ENCODE measurements at places on chromosomes 11 and 22.

DNA sequence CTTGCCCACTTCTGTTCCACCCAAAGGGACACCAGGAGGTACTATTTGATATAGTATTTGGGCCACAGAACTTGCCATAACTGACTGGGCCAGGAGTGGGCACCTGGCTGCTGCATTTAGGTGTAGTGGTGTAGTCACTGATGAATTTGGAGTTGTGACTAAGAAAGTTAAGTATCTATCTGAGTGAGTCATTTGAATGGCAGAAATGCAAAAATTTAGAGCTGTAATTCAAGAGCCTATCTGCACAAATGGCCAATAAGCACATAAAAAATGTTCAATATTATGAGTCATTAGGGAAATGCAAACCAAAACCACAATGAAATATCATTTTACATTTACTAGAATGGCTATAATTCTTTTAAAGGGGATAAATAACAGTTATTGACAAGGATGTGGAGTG, 14.7 kb downstream of the GLYATL2 start:
- no peak for DNase-seq

- no peak for DNase-seq
Measured at GRCh38 chr11:38510041-38510440, 1912.0 kb upstream of the RAG2 start.

- DNase-seq: no peak
Measured at GRCh38 chr11:64084951-64085710, 49.4 kb downstream of the FLRT1 start.

DNA sequence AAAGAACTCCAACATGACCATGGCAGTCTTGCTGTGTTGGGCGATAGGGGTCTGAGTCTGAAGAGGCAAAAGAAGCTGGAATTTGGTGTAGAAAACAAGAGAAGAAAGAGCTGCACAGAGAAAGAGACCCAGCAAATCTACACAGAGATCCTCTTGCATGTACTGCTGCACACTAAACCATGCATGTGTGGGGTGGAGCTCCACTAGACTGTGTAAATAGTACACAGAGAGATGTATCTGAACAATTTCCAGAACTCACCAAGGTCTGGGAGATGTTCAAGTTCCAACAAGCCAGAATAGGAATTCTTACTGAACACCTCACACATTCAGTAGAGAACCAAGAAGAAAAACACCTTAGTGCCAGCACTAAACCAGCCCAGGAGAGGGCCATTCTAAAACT, 42.3 kb downstream of the CSF2RB start:
- no peak for DNase-seq

- no peak for DNase-seq
Measured at GRCh38 chr22:50246242-50247175, 1.7 kb upstream of the TUBGCP6 start.

DNA sequence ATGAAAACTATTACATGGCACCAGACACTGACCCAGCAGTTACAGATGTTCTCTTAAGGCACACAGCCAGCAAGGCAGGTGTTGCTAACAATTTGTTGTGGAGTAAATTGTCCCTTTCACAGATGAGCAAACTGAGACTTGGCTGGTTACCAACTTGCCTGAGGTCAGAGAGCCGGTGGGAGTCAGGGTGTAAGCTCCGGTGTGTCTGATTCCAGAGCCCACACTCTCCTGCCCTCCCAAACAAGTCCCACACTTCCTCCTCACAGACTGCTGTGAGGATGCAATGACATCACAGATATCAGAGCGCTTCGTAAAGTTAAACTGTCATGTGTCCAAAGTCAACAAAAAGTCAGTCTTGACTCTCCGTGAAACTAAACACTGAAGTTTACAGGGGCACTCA, 12.5 kb downstream of the GDPD5 start:
- no peak for DNase-seq

DNA sequence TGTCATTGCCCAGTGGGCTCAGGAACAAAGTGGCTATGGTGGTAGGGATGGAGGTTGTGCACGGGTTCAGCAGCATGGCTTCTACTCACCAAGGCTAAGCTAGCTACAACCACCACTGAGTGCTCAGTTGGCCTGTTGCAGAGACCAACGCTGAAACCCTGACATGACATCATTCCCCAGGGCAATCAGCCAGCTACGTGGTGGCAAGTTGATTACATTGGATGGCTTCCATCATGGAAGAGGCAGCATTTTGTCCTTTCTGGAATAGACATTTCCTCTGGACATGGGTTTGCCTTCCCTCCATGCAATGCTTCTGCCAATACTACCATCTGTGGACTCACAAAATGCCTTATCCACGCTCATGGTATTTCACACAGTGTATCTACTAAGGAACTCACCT, 634.3 kb downstream of the OPCML start:
- no peak for DNase-seq

- DNase-seq: no peak
Measured at GRCh38 chr11:33588056-33588455, 112.6 kb downstream of the C11orf91 start.

DNA sequence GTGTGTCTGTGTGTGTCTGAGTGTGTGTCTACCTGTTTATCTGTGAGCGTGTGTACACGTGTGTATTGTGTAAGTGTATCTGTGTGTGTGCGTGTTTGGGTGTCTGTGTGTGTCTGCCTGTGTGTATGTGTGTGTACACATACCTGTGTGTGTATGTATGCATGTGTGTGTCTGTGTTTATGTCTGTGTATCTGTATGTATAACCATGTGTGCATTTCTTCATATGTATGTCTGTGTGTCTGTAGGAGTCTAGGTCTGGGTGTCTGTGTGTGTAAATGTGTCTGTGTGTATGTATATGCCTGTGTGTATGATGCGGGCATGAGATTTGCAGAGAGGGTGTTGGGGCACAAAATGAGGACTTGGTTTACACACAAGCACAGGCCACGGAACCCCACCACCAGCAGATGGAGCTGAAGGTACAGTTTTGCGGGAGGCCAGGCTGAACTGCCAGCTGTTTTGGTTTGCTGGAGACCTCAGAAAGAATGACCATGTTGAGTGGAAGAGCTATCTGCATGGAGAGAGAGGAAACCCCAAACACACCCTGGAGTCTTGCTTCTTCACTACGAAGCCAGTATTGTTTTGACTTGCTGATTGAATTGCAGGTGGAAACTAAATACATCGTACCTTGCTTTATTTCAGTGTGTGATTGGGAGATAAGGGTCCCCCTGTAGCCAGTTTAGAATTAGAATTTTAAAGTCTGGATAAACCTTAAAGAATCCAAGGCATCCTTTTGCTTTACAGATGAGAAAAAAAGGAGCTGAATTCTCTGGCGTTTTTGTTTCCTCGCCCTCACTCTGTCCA, 497.2 kb downstream of the NTM start:
- DNase-seq: peak; percentile 5

GRCh38 chr22:28246397-28246796, 327.3 kb upstream of the PITPNB start:
- DNase-seq: no peak

- DNase-seq: no peak
Measured at GRCh38 chr11:57410287-57410686, 16.6 kb downstream of the SLC43A3 start.

- no peak for DNase-seq
Measured at GRCh38 chr11:35246745-35247144, 107.8 kb downstream of the CD44 start.

DNA sequence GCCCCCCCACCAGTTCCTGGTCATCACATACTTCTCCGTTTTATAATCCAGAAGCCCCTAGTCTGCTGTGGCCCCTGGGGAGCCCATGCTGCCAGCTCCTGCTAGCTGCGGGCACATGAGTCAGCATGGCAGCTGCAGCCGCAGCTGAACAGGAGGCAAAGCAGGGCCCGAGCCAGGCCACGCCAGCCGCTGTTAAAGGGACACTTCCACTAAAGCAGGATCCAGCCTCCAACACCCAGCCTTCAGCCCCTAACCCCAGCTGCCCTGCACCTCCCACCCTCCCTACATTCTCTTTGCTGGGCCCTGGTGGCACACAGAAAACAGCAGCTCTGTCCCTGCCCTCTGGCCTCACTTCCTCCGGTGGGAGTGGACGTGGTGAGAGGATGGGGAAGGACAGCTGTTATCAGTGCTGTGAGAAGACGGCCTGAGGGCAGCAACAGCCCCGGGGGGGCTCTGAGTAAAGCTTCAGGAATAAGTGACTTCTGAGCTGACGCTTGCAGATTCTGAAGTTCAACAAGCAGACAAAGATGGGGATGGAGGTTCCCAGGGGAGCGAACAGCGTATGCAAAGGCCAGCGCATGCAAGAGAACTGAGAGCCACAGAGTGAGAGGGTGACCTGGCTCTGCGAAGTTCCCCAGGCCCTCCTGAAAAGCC, 688 bp upstream of the LRRC74B start:
- DNase-seq: no peak

DNA sequence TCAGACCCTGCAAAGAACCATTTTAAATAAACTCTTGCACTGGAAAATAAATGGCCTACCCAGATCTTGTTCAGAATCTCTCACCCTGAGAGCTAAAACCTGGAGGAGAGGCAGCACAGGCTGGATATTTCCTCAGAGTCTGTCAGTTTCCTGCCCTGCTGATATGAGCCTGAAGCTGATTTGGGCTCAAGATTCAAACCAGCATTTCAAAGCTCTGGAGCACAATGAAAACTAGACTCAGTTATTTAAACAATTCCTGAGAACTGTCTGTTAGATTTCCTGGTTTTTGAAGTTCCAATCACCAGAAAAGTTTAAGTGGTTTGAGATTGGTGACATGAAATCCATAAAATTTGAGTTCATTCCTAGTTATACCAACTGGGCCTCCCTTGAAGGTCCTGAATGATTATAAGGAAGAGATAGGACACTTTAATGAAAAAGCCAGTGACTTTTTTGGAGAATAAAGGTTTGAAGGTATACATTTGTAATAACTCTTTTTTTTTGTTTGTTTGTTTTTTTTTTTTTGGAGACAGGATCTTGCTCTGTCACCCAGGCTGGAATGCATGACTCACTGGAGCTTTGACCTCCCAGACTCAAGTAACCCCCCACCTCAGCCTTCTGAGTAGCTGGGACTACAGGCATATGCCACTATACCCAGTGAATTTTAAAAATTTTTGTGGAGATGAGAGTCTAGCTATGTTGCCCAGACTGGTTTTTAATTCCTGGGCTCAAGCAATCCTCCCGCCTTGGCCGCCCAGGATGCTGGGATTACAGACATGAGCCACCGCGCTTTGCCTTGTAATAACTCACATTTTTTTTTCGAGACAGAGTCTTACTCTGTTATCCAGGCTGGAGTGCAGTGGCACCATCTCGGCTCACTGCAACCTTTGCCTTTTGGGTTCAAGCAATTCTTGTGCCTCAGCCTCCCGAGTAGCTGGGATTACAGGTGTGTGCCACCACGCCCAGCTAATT, 8.0 kb upstream of the ESAM start:
- no peak for DNase-seq

DNA sequence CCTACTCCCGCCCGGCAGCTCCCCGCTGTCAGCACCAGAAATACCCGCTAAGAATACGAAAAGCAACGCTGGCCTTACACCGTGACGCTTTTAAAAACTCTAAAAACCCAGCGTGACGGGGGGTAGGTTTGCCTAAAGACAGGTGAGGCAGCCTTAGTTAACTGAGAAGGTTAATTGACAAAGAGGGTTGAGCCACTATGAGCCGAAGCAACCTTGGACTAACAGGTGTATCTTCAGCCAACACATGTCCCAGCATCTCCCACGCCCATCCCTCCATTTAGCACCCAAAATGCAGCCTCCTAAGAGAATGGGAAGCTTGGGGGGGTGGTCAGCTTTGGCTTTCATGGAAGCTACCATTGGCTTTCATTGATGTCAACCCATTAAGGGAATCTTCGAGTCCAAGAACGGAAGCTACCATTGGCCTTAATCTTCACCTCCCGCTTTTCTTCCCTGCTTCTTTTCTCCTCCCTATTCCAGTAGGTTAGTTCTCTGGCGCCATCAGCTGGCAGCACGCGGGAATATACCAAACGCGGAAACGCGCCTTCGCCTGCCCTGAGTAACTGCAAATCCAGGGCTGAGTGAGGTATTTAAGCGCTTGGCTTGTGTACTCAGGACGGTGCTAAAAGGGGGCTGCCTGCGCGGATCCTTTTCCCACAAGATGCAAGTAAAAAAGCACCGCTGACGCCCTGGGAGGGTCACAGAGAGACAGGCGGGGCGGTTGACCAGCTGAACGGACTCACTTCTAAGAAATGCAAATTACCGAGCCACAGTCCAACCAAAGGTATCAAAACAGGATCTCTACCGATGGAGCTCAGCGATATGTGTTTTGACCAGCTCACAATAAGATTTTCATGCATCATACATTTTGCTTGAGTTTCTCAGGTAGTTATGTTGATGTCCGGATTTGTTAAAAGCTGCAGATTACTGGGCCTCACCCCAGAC, 38.5 kb upstream of the GLYATL1 start:
- DNase-seq: no peak

GRCh38 chr22:40051322-40051721, 56.6 kb downstream of the FAM83F start:
- no peak for DNase-seq

- no peak for DNase-seq
Measured at GRCh38 chr22:17871726-17872458, 97.6 kb upstream of the BID start.

DNA sequence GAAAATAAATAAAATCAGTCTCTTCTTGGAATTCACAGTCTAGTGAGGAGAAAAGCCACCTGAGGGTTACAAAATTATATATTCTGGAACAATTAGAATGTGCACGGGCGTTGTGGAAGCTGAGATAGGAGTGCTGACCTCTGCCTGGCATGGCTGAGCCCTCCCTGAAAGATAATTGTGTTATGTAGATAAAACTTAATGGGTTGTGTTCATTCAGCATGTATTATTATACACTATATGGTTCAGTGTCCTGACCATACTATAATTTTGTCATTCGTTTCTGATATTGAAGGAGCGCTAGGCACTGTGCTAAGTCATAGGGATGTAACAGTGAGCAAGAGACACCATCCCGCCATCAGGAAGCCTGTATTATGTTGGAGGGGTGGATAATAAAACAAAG, 3.7 kb downstream of the ACAT1 start:
- DNase-seq: no peak

DNA sequence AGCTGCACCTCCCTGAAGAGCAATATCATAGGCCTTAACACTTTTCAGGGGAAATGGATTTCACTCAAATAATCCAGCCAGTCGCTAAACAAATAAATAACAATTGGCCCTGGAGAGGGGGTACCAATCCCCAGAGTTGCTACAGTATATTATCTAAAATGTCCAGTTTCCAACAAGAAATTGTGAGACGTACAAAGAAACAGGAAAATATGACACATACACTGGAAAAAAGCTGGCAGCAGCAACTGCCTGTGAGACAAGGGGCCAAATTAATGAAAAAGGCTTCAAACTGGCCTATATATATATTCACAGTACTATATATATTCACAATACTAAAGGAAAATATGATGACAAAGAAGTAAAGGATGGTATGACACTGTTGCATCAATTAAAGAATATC, 4.0 kb downstream of the NF2 start:
- DNase-seq: no peak

- no peak for DNase-seq
Measured at GRCh38 chr22:36323182-36323854, 64.4 kb downstream of the MYH9 start.

DNA sequence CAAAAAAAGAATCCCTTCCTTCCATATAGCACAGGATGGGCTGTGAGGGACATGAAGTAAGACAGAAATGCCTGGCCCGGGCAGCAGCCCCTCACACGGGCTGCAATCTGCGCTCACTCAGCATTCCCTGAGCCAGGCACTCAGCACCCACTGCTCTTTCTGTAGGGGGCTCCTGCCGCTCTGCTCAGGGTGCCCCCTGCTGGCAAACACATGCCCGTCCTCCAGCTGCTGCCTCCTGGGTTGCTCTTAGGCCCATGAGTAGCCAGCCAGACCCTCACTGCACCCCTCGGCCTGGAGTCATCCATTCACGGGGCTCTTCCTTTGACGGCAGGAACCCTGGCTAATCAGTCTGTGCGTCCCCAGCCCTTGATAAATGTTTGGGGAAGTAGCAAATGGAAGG, 6.9 kb downstream of the MCAT start:
- DNase-seq: peak; percentile 46

All from CD4-positive, alpha-beta T cell treated with Interleukin-21 for 1 hour (primary cell).